ENCODE measurements at places on chromosomes 1 and 21.

DNA sequence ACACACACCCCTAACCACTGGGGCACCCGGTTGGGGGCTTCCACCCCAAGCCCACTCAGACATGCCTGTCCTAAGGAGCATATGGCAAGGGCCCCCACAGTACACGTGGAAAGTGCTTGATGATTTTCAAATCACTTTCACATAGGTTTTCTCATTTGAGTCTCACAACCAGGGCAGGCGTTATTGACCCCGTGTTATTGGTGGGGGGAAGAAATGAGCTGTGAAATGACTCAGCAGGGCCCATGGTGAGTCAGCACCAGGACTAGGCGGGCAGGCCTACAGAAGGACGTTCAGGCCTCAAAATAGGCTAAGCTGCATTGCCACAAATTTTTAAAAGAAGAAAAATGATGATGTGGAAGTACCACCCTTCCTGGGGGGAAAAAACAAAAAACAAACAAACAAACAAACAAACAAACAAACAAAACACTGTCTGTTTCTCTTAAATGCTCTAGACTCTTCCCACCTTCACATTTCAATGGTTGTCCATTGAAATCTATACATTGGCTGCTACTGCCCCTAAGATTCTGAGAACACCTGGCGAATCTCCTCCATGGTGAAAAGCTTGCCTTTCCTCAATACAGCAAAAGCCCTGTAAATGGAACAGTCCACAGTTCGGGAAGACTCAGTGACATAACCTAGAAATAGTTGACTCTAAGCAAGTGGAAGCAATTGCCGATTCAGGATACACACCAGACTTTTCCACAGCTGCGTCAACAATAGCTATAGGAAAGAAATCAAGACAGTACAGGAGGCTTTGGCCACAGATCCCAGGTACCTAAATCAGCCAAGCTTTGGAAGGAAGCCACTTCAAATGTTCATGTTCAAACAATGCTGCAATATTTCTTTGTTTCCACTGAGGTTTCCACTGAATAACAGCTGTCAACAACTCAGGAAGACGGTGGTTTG lies 234.7 kb downstream of the TOMM20 start:
- DNase-seq, result no peak

DNA sequence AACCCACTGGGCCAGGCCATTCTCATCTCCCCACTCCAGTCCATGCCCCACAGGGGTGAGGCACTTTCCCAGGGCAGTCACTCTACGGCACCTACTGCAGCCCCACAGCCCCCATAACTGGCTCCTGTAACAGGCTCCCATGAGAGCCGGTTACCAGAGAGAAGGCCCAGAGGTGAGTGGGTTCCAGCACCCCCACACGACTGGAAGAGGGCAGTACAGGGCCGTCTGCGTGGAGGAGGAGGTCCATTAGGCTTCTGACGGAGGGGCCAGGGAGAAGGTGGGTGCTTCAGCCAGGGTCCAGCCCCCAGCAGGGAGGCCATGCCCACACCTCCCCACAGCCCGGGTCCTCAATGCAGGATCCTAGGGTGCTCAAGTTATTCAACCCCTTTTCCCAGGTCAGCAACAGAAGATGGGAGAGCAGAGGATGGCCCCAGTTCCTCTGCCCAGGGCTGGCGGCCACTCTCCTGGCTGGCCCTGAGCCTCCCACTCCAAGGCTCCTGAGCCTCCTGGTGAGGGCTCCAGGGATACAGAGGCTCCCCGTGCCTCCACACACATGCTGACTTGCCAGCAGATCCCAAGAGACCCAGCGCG lies 1.6 kb downstream of the ACAP3 start:
- no peak for DNase-seq

DNA sequence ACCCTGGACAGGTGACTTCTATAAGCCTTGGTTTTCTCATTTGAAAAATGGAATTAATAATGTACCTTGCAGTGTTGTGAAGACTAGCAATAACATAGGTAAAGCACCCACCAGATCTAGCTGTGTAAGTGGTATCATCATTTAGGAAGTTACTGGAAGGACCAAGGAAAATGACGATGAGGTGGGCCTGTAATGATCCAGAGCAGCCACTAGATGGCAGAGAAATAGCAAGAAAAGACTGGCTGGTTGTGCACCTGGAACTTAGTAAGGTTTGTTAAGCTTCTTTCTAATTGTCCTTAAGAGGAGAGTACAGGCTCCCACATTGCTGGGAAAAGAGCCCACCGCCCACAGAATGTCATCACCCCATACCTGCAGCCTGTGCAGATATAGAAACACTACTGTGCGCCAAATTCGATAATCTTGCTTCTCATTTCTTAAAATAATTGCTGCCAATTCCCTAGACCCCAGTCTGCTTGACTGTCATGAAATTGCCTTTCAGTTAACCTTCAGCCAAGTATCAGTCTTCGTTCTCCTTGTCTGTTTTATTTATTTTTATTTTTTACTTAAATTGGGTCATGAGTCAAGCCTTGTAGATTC lies 37.2 kb downstream of the WNT4 start:
- DNase-seq, result no peak

DNA sequence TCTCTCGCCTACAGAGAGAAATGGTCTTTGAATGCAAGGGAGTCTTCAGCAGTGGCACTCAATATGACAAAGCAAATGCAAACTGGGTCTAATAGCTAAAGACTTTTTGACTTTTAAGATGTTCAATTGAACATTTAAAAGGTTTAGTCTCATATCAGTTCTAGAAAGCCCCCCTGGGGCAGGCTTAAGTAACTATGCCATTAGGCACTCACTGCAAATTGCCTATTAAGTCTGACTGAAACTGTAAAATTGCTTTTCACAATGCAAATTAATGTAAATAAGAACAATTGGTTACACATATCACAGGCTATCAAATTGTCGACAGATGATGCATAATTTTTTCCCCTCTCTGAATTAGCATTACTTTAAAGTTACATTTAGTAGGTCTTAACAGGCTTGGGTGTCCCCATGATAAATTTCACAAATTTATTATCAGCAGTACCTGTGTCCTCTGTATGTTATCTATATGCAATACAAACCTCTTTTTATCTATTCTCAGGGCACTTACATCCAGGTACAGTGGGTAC lies 329.1 kb downstream of the LRRIQ3 start:
- DNase-seq, result no peak

DNA sequence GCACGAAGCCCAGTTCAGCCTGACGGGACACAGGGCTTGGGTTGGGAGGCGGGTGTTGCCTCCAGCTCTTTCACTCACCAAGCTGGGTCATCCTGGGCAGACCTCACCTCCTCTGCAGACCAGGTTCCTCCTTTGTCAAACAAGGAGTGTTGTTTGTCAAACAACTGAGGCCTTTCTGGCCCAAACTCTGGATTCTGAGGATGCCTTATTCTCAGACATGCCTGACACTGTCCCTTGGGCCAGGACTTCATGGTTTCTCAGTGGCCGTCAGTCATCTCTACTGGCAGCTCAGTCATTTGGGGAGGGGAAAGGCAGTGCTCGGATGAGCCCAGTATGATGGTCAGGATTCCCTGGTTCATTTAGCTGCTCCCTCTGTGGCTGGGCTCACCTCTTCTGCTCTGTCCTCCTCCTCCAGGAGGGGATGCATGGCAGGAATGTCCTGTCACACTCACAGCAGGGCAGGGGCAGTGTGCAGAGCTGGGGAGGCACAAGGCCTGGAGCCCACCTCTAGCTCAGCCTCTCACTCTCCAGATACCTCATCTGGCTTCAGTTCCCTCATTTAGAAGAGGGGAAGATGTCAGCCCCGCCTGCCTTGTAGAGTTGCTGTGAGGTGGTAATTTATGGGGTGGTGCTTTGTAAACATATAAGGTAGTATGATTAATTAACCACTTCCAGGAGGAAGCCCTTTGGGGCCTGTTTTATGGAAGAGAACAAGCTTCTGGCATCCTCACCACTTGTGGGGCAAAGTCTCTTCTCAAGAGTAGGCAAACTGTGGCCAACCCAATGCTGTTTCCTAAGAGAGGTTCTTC lies 20.6 kb downstream of the SLC2A1 start:
- no peak for DNase-seq

- DNase-seq, result peak; percentile 32
Observed at GRCh38 chr1:165828103-165828668, 772 bp downstream of the UCK2 start.

- no peak for DNase-seq
Observed at GRCh38 chr1:30684259-30684658, 39.1 kb downstream of the MATN1 start.

DNA sequence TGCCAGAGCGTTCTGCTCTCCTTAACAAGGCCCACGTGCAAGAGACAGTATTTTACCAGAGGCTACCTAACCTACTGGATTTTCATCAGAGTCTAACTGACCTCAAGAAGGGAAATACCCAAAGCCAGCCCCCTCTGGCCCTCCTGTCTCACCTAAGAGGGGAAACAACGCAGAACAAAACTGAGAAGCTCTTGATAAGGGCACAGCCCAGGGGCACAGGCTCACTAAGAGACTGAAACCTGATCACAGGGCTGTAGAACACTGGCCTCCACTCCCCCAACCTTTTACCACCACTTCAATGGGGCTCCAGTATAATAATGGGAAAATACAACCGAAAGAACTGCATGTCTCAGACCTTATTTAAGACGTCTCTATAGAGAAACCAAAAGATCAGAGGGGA lies 449.5 kb upstream of the CAMK1G start:
- DNase-seq, result no peak

Data from T1000 (cell line).